Fibroblast of skin of right biceps (primary cell): ENCODE measurements at places on chromosomes 5 and 9.

DNA sequence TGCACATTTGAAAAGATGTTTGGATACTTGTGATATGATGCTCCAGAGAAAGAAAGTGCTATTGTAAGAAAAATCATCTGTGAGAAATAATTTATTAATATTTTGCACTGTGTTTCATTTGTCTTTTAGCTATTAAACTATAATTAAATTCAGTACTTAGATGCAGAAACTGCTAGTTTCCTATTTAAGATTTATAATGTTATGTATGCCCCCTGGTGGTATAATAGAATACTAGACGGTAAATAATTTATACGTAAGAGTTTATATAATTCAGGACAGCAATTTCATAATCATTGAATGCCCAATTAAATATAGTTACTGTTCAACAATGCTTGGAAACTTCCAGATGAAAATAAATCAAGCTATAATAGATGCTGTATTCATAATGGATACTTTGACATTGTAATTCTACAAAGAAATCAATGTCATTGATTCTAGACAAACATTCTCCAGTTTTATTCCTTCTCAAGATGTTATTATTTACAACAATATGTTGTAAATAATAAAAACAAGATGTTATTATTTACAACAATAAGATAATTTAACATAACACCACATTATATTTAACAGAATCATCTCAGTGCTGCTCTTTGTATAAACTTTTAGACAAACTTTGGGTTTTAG is 101.0 kb downstream of the TMEM232 start:
- peak; percentile 49 for DNase-seq

DNA sequence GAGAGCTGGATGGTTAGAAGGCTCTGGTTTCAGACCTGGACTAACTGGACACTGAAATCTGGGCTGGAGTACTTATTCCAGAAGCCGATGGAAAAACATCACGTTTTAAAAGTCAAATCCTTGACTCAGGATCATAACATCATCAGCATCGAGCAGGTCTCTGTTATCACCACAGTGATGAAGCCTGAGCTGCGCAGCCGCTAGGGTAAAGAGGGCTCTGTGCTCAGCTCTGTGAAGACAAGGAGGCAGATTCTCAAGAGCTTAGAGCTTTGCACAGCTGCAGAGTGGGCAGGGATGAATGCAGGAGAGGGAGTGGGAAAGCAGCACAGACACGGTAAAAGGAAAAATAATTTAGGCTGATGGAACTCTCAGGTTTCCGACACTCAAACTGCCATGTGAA is 208.8 kb upstream of the TAS2R1 start:
- no peak for DNase-seq

DNA sequence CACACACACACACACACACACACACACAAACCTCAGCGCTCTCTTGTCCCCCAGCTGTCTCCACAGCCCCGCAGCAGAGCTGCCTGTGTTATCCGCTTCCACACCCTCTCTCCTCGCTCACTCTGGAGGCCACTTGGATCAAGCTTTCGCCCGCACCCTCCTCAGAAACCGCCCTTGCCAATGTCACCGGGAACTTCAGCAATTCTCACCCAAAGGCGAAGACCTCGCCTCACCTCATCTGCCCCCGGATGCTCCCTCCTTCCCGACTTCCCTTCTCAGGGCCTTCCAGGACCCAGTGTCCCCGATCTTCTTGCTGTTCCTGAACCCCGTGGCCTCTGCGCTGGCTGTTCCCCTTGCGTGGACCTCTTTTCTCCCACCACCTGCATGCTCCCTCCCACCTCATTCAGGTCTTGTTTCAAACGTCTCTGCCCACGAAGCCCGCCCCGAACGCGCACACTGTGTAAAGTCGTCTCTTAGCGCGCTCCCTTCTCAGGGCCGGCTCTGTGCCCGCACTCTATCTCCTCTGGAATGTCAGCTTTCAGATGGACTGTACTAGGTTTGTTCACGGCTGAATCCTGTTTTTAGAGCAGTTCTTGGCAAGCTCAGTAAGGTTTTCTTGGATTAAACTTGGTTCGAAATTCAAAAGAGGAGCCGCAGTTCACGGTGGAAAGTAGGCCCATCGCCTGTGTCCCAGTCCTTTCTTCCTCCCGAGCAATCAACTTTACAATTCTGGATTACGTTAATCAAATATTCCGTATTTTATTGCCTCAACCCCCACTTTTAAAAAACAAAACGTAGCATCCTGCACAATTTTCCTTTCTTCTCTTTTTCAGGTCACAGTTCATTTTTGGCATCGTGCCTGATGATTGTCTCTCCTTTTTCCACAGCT is 1.0 kb upstream of the TRIM7 start:
- no peak for DNase-seq

GRCh38 chr9:86600977-86601376 is 246.8 kb upstream of the TUT7 start:
- DNase-seq = no peak

GRCh38 chr5:56774957-56775356 is 40.4 kb upstream of the MAP3K1 start:
- no peak for DNase-seq

DNA sequence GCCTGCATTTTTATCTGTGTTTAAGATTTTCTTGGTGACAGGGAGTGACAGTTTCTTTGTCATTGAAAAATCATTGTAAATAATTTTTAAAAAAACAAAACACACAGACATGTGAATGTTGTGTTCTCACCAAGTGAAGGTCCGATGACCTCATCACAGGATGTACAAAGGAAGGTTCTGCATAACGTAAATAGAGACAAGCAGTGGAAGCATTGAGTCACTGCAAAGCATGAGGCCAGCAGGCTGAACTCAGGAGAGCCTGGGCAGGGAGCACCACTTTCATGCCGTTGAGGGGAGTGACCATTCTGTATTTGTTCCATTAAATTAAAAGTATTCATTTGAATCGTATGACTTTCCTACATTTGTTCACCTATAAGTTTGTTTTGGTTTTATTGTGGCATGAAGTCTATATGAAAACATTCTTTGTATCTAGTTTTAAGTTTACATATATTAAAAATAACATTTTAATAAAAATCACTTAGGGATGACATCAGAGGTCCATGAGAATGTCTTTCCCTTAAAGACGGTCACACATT is 70.4 kb upstream of the TLE1 start:
- peak; percentile 86 for DNase-seq

- no peak for DNase-seq
Measured at GRCh38 chr5:132687995-132688394, 14.2 kb downstream of the IL4 start.

DNA sequence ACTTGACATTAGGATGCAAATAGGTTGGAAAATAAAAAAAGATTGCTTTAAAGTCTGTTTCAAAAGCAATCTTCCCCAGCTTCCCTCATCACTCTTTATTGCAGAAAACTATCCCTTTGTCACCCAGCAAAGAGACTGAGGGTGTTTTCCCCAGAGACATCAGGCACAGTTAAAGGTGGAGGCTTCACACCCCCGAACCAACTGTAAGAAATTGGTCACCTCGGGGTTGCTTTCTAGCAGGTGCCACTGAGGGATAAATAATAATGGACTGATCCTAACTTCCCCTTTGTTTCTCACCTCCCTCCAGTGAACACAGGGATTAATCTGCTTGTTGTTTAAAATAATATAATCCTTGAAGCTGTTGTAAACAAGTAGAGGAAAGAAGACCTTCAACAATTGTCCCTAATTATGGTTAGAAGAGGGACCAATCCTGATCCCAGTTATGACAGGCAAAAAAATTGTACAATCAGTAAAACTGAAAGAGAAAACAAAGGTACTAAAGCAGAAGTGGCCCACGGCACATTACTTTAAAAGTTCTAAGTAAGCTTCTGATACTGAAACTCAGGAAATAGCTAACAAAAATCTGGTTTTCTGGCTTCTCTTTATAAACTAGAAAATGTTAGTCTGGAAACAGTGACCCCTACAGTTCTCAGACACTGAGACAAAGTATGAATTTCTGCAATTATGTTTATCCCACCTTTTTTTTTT is 6.6 kb upstream of the PCSK1 start:
- DNase-seq = no peak

DNA sequence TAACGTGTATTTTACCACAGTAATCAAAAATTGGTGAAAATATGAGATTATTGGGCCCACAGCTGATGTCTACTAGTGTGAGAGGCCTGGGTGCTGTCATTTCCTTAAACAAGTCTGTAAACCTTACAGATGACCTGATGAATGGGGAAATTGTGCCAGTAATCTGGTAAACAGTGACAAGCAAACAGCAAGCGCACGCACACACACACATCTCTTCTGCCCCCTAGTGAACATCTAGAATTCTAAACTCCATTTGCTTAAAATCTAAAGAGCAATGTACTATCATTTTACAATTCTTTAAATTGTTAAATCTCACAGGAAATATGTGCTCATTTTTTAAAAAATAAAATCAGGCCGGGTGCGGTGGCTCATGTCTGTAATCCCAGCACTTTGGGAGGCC is 7.5 kb upstream of the RAPGEF1 start:
- DNase-seq = peak; percentile 44
